ENCODE measurements at places on chromosomes 12 and 14.

- no peak for DNase-seq
Measured at GRCh38 chr12:25780771-25781170, 177.7 kb upstream of the RASSF8 start.

DNA sequence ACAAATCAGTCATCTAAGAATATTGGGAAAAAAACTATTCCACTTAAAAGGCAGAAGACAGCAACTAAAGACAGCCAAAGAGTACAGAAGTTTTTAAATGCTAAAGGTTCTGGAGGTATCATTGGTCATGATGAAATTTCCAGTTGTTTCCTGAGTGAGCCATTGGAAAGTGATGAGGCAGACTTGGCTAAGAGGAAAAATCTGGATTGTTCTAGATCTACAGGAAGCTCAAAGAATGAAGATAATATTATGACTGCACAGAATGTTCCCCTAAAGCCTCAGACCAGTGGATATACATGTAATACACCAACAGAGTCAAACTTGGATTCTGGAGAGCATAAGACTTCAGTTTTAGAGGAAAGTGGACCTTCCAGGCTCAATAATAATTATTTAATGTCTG lies 22.8 kb downstream of the GALNT4 start:
- DNase-seq, result no peak

GRCh38 chr12:57810450-57810849 lies 8.1 kb downstream of the AVIL start:
- DNase-seq, result no peak

GRCh38 chr12:66662729-66663128 lies 16.1 kb downstream of the GRIP1 start:
- DNase-seq, result no peak

- DNase-seq, result no peak
Measured at GRCh38 chr14:75322746-75323145, 44.1 kb downstream of the FOS start.

GRCh38 chr14:103052407-103052806 lies 4.9 kb downstream of the CDC42BPB start:
- DNase-seq, result no peak

DNA sequence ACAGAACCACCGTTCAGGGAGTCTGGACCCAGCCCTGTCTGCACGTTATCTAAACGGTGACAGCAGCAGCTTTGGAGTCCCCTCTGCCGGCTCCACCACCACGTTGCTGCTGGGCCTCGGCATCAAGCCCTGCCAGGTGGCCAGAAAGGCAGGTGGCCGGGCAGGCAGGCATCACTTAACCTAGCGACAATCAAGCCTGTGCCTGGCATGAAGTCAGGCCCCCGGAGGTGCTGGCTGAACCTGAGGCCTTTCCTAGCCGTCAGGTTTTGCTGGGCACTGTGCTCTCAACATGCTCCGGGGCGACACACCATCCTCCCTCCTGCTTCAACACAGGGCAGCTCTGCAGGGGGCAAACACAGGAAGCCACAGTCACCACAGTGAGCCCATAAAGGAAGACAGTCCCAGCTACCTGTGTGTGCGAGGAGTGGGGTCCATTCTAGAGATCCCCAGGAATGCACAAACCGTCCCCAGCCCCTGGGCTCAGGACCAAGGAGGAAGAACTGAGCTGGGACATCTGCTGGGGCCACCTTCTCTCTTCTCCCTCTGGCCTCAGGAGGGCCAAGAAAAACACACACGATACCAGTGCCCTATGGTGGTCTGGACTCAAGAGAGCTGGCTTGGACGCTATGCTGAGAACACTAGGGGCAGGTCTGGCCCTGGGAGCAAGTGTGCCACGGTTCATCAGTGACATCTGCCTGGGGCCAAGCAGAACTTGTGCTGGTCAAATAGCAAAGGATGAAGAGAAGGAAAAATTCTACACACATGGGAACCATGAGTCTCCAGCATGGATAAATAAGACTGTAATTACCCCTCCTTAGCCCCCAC lies 44.7 kb downstream of the CCDC88C start:
- DNase-seq, result no peak

Measured in activated gamma-delta T cell treated with anti-CD3 and anti-CD28 coated beads, Interleukin-2, amount 50 U/mL, for 16 hours (primary cell).